ENCODE measurements at places on chromosomes 11 and 22.

DNA sequence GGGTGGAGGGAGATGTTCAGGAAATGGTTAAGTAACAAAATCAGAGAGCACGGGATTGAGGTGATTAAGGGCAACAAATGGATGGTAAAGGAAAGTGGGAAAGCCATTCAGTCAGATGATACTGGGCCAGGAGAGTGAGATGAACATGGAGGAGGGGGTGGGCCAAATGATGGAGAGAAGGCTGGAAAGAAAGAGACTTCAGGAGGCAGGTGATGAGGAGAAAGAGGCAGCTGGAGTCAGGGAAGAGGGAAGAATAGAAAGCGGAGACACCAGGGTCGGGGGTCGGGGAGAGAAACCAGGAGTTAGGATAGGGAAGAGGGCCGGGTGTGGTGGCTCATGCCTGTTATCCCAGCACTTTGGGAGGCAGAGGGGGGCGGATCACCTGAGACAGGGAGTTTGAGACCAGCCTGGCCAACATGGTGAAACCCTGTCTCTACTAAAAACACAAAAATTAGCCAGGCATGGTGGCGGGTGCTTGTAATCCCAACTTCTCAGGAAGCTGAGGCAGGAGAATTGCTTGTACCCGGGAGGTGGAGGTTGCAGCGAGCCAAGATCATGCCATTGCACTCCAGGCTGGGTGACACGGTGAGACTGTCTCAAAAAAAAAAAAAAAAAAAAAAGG lies 4.7 kb upstream of the KDM2A start:
- DNase-seq: no peak

- no peak for DNase-seq
These were observed 66.8 kb downstream of the CSTPP1 start for GRCh38 chr11:47003180-47003877.

DNA sequence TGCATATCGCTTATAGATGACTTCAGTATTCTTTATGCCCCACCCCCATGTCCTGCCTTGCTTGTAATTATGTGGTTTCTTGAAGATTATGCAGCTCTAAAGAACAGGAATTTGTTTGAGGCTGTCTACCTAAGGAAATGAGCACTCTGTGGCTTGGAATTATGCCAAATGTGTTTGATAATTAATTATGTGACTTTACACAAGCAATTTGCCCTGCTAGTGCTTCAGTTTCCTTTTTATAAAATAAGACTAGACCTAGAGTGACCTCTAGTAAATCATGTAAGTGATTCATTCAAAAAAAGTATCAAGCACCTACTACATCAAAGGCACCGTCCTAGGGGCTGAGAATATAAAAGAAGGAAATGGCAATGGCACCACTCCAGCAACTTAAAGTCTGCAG lies 491.5 kb upstream of the KIRREL3 start:
- no peak for DNase-seq

DNA sequence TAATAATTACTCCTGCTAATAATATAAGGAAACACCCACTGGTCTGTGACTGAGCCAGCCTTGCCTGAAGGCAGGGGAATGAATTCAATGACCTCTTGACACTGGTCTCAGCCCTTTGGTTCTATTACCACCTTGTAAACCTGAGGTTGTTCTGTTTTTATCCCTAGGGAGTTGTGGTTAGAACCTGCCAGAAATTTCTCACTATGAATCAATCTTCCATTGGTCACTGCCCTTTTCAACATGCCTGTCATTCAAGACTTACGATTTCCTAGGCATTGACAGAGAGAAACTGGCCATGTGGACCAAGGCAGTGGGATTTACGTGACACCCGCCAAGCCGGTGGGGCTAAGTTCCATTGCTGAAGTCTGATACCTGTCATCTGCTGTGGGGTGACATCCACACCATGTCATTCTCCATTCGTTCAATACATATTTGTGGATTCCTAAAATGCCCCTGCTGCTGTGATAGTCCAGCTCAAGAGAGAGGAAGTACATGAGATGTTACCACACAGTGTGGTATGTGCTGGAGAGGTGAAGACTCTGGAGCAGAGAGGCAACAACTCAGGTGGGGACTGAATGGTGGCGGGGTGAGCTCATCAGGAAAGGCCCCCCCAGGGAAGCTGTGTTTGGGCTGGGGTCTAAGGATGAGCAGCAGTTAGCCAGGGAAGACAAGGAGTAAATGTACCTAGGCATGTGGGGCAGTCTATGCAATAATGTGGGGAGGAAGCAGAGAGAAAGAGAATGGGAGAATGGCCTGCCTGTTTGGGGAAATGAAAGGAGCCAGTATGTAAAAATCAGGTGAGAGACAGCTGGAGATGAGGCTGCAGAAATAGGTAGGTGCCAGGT lies 15.2 kb upstream of the EHF start:
- DNase-seq: no peak

DNA sequence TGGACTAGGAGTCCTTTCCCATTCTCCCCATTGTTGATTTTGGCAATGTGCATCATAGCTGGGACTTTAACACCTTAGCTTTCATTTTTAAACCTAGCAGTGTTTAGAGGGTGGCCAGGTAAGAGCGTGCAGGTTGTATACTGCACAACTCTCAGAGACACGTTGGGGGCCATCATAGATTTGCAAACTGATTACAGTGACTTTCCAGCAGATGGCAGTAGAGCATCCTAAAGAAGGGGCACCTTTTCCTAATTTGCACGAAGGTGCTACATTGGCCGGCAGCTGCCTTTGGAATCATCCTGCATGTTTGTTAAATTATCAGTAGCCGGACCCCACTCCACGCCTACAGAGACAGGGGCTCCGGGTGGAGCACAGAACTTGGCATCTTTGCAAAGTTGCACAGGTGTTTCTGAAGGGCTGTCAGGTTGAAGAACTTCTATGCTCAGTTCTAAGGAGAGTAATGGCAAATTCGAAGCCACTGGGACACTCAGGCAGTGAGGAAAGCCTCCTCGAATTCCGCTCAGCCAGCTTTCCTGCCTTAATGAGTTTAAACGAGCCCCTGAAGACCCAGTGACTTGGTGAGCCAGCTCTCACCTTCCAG lies 7.7 kb downstream of the LHFPL7 start:
- DNase-seq: peak; percentile 55

DNA sequence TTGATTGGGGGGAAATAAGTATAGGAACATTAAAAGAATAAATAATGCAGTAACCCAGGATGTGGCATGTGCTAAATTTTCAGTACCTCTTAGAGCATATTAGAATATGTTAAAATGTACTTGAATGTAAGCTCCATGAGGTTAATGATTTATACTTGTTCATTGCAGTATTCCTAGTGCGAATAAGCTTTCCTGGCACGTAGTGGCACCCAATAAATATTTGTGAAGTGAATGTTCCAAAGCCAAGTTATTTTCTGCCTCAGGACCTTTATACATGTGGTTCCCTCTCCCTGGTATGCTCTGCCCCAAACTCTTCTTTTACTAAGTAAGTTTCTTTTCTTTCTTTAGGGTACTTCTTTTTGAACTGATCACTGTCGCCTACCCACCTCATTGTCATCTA lies 118.8 kb downstream of the DBX1 start:
- DNase-seq: no peak

DNA sequence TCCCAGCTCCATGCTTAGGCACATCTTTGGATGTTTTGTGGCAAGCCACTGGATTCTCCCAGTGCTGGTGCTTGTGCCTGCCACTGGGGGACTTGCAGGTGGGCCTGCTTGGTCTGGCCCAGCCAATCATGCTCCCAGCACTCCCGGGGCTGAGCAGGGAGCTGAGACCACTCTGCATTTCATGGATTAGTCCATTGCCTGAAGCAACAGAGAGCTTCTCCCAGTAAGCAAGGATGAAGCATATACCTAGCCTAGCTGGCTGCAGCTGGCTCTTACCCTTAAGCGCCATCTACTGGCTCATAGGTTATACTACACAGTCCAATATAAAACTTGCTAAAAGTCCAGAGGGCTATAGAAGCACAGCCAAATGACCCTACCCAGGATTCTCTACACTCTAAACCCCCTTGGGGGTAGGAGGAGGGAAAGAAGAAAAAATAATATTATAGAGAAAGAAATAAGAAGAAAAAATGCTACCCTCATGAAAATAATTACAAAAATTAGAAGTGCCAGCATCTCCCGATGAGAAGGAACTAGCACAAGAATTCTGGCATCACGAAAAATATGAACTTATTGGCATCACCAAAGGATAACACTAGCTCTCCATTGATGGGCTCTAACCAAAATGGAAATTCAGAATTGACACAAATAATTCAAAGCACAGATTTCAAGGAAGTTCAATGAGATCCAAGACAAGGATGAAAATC lies 275.3 kb downstream of the C11orf87 start:
- DNase-seq: peak; percentile 68

GRCh38 chr11:2194877-2195755 lies 23.5 kb upstream of the TH start:
- peak; percentile 76 for DNase-seq

DNA sequence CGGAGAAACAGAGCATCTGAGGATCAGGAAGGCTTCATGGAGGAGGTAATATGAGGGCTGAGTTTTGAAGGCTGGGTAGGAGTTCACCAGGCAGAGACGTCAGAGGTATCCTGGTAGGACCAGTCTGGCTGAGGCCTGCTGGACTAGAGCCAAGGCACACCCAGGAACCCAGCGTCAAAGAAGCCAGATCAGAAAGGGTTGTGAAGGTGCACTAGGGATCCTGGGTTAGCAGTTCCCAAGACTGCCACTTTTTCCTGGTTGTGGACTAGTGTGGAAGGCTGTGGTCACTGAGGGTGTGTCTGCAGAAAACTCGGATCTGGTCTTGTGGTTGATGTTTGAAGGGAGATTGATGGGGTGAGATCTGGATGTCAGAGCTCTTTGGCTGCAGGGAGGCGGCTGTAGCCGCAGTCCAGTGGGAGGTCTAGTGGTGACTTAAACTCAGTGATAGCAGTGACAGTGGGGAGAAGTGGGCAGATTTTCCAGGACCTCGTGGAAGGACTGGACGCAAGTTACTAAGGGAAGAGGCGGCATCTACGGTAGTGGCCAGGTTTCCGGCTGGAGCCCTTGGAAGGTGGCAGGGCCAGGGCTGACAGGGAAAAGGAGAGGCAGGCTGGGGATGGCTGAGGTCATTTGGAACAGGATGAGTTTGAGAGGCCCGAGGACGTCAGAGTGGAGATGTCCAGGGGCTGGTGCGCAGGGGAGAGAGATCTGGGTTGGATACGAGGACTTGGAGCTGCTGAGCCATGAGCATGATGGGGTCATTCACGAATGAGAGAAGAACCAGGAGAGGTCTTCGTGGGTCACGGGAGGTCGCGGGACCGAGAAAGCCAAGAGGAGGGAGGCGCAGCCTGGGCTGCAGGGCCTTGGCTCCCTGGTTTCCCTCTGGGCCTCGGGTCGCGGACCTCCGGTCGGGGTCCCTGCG lies 10.9 kb downstream of the RELA start:
- DNase-seq: no peak

- DNase-seq: no peak
These were observed 61.7 kb downstream of the PRDM11 start for GRCh38 chr11:45208135-45208534.

DNA sequence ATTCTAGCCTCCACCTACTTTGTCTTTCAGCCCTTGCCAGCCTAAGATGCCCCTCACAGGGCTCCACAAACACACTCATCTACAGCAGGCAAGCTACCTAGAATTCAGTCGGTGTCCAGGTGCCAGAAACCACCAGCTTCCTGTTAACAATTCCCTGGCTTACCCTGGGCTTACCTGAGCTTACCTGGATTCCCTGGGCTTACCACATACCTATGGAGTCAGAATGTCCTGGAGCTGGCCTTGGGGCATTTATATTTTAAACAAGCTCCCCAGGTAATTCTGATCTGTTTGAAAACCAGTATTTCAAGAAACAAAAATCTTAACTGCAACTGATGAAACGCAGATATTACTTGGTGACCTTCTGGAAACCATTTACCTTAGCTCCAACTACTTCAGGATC lies 123.6 kb downstream of the SLC1A2 start:
- no peak for DNase-seq

DNA sequence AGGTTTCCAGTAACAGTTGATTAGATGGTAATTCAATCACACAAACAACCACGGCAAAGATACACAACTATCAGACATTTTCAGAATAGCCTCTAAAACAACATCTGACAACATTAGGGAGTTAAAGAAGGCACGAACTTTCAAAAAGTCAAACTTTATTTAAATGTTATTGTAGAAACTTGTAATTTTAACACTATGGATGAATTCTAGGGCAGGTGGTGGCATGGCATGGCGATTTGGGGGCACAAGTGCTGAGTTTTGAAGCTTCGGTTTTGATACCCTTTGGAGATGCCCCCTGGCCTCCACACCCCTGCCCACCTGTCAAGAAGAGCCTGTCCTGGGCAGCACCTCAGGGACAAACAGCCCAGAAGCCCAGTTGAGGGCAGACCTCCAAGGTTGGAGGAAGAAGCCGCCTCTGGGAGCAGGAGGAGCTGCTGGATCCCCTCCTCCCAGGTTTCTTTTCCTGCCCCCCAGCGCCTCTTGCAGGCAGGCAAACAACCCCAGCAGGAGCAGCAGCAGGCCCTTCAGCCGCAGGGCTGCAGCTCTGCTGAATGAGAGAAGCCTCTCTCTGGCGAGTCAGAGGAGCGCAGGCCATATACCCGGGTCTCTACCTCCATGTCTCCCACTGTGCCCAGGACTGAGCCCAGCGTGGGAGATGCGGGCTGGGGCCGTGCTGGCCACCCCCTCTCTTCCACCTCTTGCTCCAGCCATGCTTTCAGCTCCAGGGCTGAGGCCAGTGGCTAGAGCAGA lies 102.1 kb upstream of the IGLL5 start:
- no peak for DNase-seq

GRCh38 chr11:69212798-69213110 lies 57.0 kb downstream of the SMIM38 start:
- DNase-seq: no peak

DNA sequence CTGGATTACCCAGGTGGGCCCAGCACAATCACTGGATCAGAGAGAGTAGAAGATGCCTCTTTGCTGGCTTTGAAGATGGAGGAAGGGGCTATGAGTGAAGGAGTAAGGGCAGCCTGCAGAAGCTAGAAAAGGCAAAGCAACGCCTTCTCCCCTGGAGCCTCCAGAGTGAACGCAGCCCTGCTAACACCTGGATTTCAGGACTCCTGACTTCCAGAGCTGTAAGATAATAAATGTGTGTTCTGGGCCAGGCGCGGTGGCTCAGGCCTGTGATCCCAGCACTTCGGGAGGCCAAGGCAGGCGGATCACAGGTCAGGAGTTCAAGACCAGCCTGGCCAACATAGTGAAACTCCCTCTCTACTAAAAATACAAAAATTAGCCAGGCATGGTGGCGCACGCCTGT lies 102.4 kb downstream of the MORC2 start:
- no peak for DNase-seq

GRCh38 chr11:24421766-24422165 lies 75.1 kb upstream of the LUZP2 start:
- DNase-seq: no peak

DNA sequence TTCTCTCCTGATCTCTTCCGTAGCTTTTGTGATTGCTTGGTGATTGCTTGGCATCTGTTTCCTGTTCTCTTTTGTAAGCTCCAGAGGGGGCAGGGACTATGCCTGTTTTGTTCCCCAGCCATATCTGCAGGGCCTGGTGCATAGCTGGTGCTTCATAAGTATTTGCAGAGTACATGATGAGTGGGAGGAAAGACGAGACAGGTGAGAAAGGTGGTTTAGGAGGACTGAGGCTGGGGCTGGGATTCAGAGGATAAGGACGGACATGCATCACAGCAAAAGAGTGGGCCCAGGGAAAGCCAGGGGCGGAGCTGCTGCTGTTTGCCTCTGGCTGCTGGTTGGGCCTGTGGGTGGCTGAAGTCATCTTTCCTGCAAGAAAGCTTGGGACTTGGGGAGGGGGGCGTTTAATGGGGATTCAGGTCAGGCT lies 62.4 kb downstream of the DSCAML1 start:
- DNase-seq: no peak
